Thymus (tissue), 14 donors: ENCODE measurements at places on chromosomes 13 and 19. TPM values are rescaled to one million over a fixed set of nuclear protein-coding genes. Genes with fewer than 3 reads are reported as not detected.

RFPL4AL1 gene
- 0.28 TPM for total RNA-seq

SERTM1 gene
- total RNA-seq, result 0.09 TPM

NFKBIB gene
- 12.6 TPM for total RNA-seq

ZNF765 gene
- total RNA-seq, result 12.2 TPM

TEX29 gene
- 0.80 TPM for total RNA-seq

CGB2 gene
- not detected for total RNA-seq

KRTDAP gene
- total RNA-seq, result 7.9 TPM

SLC27A5 gene
- 24.5 TPM for total RNA-seq

ZNF420 gene
- 13.7 TPM for total RNA-seq

ZNF442 gene
- total RNA-seq, result 3.8 TPM

FLT1 gene
- 4.3 TPM for total RNA-seq

CLC gene
- total RNA-seq, result 150 TPM

SSC5D gene
- total RNA-seq, result 0.80 TPM

FBN3 gene
- total RNA-seq, result 0.61 TPM

ZNF730 gene
- total RNA-seq, result 4.4 TPM
